ENCODE measurements at places on chromosomes 4 and X.
A peak's percentile ranks its signal among the peaks of the same experiment; 100 is the strongest.

DNA sequence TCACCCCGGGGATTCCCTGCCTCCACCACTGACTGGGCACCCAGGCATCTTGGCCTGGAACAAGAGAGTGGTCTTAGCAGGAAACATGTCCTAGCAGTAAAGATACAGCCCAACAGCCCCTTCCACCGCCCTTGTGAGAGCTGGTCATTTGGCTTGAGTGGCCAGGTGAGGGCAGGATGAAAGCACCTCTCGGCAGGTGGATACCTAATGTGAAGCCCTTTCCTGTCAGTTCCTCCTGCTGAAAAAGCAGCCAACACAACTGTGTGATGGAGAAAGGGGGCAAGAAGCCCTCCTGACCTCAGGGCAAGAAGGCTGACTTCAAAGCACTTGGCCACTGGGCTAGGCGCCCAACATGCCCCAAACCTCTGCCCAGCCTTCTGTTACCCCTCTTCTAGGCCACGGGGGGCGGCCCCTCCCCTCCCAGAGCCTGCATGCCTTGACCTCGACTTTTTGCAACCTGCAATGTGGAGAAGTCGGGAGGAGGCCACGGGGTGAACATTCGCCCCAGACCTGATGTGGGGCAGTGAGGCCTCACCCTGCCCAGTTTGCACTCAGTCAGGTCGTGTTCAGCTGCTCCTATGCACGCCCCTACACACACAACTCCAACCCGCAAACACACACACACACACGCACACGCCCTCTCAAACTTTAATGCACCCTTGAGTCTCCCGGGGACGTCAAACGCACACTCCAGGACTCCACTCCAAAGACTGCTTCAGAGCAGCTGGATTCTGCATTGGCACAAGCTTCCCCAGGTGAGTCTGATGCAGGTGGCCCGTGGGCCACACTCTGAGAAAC, 1.1 kb downstream of the LGI2 start:
- no peak for DNase-seq

DNA sequence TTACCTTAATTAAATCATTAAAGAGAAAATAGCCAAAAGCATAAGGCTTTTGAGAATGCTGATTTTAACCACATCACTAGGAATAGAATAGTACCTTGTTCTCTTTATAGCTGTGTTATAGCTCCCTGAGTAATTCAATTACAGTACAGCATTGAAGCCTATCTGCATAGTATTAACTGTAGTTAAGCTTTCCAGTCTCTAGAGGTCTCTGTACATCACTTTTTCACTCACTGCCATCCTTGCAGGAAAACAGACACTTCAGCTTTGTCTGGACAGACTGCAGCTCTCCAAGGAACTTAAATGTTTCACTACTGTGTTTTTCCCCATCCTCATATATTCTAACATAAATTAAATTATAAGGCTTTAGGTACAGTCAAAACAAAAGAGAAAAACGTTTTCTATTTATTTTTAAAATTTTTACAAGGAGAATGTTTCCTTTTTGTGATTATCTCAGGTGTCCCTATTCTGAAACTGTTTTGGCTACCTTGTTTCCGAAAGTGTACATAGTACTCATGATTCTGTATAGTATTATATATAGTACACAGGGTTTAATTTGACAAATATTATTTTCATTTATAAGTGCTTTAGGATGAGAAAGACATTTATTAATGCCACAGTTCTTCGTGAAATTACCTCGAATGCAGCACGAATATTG, 407.9 kb downstream of the PCDH18 start:
- DNase-seq: peak; percentile 19

DNA sequence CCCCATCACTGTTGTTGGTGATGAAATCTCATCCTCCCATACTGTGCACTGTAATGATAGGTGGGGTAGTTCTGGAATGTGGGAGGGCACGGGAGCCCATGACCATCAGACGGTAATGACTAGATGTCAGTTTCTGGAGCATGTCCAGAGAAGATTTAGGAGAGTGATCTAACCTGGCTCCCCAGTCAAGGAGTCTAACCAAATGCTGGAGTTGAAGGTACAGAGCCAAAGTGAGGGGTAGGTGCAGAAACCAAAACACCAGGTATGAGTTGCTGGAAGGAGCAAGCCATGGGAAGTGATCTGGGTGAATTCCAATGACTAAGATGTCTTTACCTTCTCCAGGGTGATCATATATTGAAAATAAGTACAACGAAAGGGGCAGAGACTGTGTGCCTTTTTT, 296.9 kb downstream of the INPP4B start:
- no peak for DNase-seq

DNA sequence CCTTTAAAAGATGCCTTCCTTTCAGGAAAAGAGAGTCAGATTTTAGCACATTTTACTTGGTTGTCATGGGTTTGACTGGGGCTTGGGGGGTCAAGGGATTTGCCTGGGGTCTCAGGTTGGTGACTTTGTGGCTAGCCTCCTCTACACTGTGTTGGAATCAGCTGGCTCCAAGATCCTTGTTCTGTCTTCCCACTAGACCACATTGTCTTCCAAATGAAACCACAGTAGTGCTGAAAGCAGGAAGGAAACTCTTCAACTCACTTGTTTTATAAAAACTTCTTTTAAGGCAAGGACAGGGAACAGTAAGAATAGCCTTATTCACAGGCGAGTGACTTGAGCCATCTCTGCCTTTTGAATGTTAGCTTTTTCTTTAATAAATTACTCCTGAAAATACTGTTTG, 37.0 kb upstream of the OTUD4 start:
- DNase-seq: peak; percentile 2

DNA sequence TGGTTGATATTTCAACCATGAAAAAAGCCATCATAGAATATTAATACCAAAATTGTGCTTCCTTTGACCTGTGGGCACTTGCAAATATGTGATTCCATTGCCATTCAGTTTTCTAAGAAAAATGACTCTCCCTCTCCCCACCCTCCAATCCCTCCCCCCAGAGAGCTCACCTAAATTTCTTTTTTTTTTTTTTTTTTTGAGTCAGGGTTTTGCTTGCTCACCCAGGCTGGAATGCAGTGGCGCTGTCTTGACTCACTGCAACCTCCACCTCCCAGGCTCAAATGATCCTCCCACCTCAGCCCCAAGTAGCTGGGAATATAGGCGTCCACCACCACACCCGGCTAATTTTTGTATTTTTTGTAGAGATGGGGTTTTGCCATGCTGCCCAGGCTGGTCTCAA, 47.0 kb downstream of the SNX25 start:
- DNase-seq: no peak

GRCh38 chr4:35364321-35364870, 879.9 kb downstream of the ARAP2 start:
- DNase-seq: no peak

- no peak for DNase-seq
Observed at GRCh38 chrX:52359614-52360232, 9.1 kb upstream of the XAGE2 start.

- DNase-seq: no peak
Observed at GRCh38 chr4:118373614-118374255, 20.9 kb upstream of the PRSS12 start.

- DNase-seq: no peak
Observed at GRCh38 chrX:110395877-110396276, 37.2 kb downstream of the RTL9 start.

- no peak for DNase-seq
Observed at GRCh38 chr4:80115368-80116181, 42.5 kb upstream of the ANTXR2 start.

DNA sequence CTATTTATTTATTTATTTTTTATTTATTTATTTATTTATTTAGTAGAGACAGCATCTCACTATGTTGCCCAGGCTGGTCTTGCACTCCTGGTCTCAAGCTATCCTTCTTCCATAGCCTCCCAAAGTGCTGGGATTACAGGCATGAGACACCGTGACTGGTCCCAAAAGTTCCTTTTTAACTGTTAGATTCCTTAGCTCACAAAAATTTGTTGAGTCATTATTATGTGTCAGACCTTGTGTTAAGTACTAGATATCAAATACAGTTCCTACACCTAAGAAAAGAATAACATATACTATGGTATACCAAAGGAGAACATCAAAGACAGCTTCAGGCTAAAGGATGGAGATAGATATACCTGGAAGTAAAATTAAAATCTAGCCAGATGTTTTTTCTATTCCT, 11.6 kb downstream of the FGA start:
- no peak for DNase-seq

DNA sequence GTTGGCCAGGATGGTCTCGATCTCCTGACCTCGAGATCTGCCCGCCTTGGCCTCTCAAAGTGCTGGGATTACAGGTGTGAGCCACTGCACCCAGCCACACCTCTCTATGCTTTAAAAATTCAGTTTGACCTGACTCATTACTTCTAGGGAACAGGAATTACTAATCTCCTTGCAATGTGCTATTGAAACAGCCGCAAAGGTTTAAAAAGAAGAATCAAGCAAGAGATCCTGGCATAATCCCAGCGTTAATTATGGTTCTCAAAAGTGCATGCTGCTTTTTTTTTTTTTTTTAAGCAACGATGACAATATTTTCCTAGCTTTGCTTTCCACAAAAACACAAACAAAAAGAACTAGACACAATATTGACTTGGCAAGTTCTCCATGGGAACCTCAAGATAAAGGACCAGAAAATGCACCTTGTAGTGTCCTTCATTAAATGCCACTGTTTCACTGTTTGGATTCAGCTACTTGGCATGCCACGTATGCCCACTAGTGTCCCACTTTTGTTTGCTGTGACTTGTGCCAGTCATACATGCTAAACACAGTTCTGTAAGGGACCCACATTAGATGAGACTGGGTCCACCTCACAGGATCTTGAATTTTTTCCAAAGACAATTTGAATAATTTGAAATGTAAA, 112.6 kb upstream of the PPARGC1A start:
- no peak for DNase-seq

GRCh38 chrX:153974003-153974725, 1.6 kb downstream of the TMEM187 start:
- DNase-seq: peak; percentile 65

- DNase-seq: no peak
Observed at GRCh38 chr4:111535792-111536191, 609.5 kb upstream of the FAM241A start.

- DNase-seq: peak; percentile 44
Observed at GRCh38 chrX:45762699-45763647, 562.3 kb upstream of the DIPK2B start.

- no peak for DNase-seq
Observed at GRCh38 chr4:102541697-102542096, 40.5 kb downstream of the NFKB1 start.

GRCh38 chrX:151780621-151781020, 46.1 kb downstream of the CNGA2 start:
- DNase-seq: no peak

- no peak for DNase-seq
Observed at GRCh38 chrX:40485102-40485826, 95.5 kb upstream of the ATP6AP2 start.

DNA sequence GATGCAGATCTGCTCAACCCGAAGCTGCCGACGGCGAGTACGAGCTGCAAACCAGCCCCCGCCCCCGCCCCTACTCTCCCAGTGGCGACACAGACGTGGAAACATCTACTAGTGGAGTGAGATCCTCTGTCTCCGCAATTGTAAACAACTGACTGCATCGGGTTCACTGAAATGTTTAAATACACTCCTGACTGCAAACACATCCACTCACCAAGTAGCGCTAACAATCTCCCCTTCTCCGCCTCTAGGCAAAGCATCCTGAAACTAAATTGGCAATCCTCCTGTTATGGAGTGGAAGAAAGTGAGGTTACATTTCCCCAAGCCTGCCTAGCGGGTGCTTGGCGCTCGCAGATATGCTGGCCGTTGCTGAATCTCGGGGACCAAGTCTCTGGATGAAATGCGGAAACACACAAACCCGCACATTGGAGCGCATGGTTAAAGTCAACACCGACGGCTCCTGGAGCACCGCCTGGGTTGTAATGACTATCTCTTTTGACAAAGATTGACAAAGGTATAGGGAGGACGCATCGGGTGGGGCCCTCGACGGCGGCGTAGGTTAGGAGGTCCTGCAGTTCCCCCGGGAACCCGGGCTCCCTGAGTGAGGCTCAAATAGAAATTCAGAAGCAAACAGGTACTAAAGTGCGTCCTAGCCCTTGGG, 117.0 kb upstream of the TEX13C start:
- no peak for DNase-seq

DNA sequence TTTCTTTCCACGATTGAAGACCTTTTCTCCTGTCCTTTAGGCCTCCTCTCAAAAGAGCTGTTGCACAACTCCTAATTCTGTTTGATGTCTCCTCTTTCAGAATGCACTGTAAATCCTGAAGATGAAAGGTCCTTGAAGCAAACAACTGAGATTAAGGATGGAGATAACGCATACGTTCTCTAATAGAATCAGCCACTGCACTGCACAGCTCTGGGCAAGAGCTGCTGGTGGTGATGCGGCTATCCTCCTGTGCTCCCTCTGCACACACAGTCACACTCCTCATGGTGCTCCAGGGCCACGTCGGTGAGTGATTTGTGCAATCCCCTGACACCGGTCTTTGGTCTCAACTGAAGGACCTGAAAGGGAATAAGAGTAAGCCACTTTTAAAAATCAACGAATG, 208.7 kb downstream of the PDGFC start:
- no peak for DNase-seq

DNA sequence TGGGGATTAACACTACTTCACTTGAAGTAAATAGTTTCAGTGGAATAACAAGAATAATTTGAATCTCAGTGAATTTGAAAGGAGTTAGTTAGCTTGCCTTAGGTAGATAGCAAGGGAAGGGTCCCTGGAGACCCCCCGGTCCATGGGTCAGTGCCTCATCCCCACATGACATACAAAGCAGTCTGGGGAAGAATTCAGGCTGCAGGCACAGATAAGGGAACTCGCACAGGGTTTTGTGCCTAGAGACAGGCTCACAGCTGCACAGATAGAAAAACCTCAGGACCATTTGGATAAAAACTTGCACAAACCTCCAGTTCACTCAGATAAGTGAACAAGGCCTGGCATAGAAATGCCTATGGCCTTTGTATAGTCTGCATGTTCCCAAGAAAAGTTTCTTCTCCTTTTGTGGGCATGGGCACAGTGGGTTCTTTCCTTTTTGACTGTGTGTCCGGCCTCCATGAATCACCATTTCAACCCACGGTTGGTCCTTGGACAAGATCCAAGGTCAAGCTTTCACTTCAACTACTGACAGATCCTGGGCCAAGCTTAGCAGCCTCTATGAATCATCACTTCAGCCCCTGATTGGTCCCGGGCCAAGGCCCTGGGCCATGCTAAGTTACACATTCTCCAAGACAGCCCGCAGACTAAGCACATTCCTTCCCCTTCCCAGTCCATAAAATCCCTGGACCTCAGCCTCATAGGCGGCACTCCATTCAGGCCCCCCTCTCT, 108.3 kb upstream of the KLHL4 start:
- no peak for DNase-seq

DNA sequence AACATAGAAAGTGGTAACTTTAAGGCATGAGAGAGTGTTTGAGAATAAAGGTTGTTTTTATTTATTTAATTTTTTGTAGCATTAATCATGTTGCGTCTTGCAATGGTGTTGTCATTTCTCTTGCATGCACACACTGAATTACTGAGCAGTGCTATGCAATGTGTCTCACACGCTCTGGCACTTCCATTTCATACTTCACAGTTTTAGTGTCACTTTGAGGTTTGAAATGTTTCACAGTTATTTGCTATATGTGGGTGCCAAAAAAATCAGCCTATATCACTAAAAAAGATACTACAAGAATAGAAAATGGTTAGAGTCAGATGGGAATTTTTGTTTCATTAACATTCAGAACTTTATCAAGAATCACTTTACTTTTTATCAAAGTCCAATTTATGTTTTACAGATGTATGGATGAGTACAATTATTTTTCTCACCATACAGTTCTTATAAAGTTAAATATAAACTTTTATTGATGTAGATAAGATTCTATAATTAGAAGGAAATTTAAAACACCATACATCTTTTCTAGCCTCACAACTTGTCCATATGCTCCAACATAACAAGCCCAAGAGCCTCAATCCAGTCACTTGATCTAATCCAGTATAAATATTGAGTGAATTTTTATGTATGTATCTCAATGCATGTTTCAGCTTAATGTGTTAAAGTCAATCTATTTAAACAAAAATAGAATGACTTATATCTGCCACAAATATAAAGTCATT, 114.0 kb downstream of the IQCM start:
- no peak for DNase-seq

Measured in inflammatory macrophage (primary cell).